ENCODE measurements at places on chromosomes 1 and 21.

GRCh38 chr1:58358346-58358745 is 188.2 kb downstream of the OMA1 start:
- DNase-seq, result no peak

DNA sequence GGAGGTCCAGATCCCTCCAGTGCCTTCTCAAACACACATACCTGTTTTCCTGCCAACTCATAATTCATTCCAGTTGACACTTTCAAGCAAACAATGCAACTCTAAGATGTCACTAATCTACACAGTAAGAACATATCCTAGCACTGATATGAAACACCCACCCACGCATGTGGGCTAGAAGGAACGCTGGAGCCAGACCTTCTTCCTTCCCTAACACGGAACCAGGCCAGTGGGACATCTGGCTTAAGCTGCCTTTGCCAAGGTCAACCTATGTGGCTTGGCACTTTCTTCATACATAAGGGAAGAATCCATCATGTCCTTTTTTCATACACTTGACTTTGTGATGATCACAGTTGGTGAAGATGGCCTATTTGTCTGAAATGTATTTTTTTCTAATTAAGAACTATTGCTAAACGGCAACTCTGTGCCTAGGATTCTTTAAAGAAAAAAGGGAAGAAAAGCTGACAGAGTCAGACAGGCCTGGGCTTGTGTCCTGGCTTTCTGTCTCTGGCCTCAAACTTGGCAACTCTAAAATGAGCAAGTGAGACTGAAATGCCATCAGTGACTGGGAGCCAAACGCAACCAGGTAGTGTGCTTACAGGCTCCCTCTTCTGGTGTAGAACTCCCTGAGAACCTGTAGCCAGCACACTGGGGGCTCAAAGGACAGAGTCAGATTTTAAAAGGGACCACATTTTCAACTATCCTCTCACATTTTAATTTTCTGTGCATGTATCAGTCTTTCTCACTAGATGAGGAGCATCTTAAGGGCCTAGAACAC is 92.6 kb upstream of the BEND5 start:
- DNase-seq, result no peak

DNA sequence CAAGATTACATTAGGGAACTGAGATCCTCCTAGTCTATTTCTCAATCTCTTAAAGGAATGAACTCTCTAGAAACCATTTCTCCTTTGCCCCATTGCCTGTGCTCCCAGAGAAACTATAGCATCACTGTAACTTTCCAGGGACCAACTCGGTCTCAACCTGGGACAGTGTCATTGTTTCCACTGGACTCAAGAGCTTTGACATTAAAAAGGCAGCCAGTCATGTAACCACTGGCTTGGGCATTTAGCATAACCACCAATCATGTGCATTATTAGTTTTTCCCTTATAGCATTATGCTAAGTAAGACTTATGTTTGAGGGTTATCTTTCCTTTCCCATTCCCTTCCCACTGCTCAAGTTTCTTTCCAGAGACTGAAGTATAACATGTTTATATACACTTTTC is 18.2 kb downstream of the TEX38 start:
- no peak for DNase-seq

- DNase-seq, result no peak
These were observed 9.8 kb upstream of the KIF1B start for GRCh38 chr1:10200620-10201019.

DNA sequence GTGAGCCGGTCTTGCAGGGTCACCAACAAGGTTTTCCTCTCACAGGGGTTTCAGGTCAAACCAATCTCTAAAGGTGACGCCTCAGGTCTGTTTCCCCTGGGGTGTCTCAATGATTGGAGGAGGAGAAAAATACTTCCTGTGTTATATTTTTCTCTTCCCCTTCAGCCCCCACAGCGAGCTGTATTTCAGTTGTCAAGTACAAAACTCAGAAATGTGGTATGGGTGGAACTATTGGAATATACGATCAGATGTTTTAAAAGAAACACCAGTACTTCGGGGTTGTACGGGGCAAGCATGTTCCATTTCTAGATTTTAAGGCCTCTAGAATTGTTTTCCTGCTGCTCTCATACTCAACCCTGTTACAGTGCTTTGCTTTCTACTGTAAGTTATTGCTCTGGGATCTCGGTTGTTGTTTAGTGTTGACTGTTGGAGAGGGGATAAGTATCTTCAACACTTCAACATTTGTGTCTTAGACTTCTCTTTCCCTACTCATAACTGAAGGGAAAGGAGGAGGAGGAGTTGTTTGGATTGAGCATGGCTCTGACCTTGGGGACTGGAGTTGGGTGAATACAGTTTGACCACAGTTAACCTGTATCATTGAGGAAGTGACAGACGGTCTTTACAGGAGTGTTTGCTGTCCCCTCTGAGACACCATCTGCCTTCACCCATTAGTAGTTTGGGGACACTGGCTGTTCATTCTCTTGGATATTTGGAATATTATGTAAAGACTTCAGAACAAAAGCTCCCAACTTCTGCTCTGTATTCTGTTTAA is 2.0 kb downstream of the MAPKAPK2 start:
- DNase-seq, result no peak

- no peak for DNase-seq
These were observed 30.8 kb downstream of the ELAVL4 start for GRCh38 chr1:50139339-50140181.

GRCh38 chr1:119353836-119354235 is 14.7 kb upstream of the HAO2 start:
- DNase-seq, result no peak

GRCh38 chr1:172954476-172955150 is 96.1 kb downstream of the TNFSF18 start:
- DNase-seq, result no peak
